ENCODE measurements at places on chromosomes 11 and 22.

GRCh38 chr11:14376920-14377319 lies 17.9 kb upstream of the RRAS2 start:
- no peak for DNase-seq

GRCh38 chr11:132452616-132453015 lies 1079.7 kb downstream of the OPCML start:
- DNase-seq: no peak

DNA sequence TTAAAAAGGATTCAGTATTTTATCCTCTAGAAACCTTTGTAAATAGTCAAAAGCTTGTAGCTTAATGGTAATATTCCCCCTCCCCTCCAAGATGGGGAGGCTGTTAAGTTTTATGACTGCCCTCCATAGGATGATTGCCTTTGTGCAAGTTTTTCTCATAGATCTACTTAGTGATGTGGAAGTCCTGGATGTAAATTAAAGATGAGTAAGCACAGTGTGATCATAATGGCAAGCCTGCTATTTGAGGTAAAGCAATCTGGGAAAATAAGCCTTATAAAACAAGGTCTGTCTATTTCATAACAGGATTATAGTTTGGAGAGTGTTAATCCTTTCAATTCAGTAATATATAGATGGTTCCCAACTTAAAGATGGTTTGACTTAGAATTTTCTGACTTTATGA lies 216.3 kb downstream of the DDX10 start:
- no peak for DNase-seq

- no peak for DNase-seq
These were observed 144.3 kb downstream of the TEAD1 start for GRCh38 chr11:12818333-12819015.

GRCh38 chr11:67344264-67344663 lies 9.1 kb downstream of the POLD4 start:
- no peak for DNase-seq

DNA sequence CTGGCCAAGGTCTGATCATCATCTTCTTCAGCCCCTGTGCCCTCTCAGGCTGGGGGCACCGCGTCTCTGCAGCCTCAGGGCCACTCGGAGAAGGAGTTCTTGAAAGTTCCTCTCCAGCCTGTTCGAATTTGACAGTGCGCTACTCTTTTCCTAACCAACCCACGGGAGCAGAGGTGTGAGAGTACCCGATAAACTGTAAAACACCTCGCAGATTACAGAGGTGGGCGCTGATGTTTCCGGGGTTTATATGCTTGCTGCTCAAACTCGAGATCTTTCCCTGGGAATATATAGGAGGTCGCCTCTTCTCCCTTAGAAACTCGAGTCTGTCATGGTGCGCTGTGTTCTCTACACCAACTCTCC lies 515 bp downstream of the CTR9 start:
- DNase-seq: no peak

GRCh38 chr22:31876156-31876920 lies 68.0 kb upstream of the YWHAH start:
- DNase-seq: no peak

DNA sequence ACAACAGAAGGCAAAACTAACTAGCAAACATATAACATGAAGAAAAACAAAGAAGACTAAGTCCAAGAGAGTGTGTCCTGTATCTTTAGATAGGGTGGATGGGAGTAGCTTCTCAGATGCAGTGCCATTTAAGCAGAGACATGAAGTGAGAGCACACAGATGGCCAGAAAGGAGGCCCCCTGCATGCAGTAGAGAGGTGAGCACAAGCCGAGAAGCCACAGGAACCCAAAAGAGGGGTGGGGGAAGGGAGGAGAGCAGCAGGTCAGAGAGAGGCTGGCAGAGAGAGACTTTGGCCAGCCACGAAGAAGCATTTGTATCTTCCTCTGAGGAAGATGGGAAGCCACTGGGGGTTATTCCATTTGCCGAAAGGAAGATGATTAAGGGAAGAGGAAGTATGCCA lies 86.7 kb downstream of the NTM start:
- no peak for DNase-seq

DNA sequence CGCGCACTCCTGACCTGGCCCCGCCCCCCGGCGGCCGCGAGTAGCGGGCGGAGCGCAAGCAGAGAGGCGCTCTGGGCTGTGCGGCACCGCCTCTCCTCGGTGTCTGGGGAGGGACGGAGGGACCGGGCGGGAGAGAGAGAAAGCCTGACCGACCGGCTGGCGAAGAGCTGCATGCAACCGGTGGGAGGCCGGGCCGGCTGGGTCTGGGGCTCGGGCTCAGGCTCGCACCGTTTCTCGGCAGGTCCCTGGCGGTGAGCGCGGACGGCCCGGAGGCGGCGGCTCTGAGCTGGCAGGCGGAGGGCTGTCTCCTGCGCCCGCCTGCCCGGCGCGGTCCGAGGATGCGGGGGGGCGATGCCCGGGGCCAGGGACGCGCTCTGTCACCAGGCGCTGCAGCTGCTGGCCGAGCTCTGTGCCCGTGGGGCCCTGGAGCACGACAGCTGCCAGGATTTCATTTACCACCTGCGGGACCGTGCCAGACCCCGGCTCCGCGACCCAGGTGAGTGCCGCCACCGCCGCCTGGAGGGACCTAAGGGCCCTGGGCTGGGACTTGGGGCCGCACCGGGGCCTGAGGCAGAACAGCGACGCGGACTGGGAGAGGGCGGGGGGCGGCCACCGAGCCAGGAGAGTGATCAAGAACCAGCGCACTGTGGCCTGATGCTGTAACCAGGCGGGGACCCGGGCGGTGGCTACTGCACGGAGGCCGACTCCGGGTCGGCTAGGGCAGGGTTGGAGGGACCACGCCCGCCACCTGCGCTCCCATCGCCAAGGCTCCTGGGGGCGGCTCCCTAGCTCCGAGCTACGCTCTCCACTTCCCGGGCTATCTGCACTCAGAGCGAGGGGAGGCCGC lies at the start of gene SYT9:
SYT9 (plus strand) TSS at position 69 of the 847 bp plus-strand sequence; CDS start at position 352, 283 bp downstream.
- DNase-seq: no peak

DNA sequence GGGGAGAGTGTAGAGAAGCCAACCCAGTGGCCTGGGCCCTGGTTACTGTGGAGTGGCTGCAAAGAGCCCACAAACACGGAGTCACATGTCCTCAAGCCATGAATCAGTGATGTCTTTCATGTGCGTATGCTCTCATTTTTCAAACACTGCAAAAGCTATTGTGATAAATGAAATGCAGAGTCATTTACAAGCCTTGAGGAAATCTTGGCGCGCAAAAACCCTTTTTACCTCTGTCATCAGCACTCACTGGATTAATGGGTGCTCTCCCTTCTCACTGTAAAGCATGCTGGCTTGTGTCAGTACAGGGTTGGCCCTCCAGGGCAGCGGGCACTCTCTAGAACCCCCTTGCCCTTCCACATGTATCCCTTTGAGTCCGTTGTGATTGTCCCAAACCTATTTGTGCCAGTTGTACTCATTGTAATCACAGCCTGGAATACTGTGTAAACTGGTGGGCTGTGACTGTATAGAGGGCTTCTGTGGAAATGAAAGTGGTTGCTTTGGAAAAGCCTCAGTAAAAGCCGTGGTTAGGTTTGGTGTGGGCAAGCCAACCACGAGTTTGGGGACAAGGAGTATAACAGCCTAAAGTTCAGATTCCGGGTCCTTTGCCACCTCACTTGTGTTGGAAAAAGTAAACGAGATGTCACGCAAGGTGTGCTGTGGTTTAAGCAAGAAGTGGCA lies 10.4 kb downstream of the GNAZ start:
- no peak for DNase-seq

DNA sequence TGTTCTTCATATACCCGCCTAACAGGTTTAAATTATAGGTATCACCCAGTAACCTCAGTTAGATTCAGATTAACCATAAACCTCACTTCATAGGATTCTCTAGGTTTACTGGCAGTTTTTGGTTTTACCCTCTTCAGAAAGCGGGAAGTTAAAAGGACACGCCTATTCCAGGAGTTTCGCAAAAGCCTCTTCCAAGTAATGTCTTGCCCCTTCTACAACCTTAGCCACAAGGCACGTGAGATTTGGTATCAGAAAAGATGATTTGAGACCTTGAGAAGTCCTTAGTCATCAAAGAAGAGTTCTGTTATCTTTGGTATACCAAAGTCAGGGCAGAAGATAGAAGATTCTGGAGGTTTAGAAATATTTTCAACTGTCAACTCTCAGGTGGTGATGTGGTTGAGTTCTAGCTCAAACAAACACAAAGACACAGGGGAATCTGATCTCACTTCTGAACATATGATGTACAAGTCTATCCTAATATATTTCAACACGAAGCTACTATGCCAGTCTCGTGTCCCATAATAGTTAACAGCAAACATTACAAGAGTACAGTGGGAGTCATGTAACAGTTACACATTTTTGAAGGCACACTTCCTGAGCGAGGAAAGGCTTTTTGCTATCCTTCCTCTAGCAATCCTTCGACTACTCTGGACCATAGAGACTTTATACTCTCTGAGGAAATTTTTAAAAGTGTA lies 103.5 kb downstream of the USP35 start:
- no peak for DNase-seq

- DNase-seq: no peak
These were observed 75.0 kb upstream of the FGF3 start for GRCh38 chr11:69894181-69894611.

- no peak for DNase-seq
These were observed 65.1 kb upstream of the RRAS2 start for GRCh38 chr11:14424096-14424495.

DNA sequence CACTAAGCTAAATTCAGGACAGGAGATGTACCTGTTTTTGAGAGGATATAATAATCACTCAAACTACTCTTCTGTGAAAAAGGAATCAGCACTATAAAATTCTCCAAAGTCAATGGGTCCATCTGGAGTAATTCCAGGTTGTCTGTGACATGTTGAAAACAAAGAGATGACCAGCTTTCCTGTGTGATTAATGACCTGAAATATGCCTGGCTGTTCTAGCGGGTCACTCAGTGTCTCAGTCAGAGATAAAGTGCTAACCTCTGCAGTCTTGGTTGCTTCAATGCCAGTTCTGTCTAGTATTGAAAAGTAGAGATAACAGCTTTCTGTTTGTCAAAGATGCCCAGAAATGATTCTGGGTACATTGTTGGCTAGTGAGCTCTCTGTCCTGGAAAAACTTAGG lies 722.6 kb upstream of the TENM4 start:
- no peak for DNase-seq

GRCh38 chr22:38345782-38346181 lies 28.5 kb upstream of the CSNK1E start:
- no peak for DNase-seq

GRCh38 chr22:43946384-43946667 lies 8.9 kb upstream of the SAMM50 start:
- DNase-seq: no peak

DNA sequence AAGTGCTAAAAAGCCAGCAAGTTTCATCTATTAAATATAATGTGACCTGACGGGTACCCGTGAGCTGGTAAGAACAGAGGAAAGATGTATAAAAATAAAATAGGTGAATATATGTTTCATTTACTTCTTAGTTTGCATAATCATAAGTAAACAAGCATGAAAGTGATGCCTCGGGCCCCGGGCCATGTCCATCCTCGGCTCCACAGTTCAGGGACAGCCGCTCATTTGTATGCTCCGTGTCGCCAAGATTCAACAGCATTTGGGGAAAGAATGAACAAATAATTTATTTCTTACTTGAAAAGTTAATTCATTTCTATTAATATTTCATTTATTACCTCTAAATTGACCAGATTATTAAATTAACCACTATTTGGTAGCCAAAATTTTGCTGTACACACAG lies 251.8 kb downstream of the NTM start:
- no peak for DNase-seq

DNA sequence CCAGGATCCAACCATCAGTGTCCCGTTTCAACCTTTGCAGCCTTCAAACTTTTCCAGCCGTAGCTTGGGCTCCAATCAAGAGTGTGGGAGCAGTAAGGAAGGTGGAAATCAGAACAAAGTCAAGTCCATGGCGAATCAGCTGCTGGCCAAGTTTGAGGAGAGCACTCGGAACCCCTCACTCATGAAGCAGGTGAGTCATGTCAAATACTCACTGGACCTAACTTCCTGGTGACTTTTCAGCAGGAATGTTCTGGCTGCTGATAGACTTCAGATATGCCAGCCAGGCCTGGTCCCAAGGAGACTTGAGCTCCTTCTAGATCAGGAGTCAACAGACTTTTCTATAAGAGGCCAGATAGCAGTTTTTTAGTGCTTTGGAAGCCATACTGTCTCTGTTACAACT lies 129.0 kb downstream of the MICAL2 start:
- DNase-seq: no peak

DNA sequence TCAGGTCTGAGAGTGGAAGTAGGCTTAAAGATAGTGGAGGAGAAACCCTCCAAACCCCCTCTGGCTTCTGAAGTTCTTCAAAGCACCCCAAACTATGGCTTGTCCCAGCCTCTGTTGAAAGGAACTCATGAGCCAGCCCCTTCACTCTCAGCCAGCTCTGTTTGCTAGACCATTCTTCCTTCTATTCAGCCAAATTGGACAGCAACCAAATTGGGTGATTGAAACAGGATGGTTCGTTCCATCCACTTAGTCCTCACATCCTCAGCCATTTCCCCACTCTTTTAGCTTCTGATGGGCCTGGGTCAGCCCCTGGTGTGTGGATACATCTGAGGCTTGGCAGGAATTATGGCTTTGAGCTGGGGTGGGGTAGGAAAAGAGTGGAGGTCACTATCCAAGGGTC lies 4.5 kb downstream of the HTR3A start:
- no peak for DNase-seq

GRCh38 chr11:65585396-65586246 lies 9.8 kb downstream of the EHBP1L1 start:
- no peak for DNase-seq

GRCh38 chr11:61155312-61155711 lies 5.9 kb downstream of the VPS37C start:
- no peak for DNase-seq

DNA sequence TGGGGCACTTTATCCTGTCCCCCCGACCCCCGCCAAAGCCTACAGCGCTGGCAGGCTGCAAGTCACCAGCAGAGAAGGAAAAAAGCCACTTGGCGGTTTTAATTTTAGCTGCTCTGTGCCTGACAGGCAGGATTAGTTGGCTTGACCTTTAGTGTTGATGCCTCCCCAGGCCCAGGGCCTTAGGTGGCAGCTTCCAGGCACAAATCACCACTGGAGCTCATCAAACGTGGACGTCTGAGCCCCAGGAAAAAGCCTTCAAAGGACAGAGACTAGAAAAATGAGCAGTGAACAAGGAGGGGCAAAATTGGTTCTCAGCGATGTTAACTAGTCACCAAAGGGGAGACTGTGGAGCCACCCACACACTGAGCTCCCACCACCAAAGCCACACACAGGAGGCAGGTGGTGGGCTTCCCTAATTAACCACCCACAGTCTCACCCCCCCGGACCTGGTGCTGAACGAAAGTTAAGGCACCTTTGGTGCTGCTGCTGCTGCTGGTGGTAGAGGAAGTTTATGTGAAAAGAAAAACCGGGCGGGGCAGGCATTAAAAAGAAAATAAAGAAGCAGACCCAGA lies 4.4 kb upstream of the PYGM start:
- DNase-seq: no peak

GRCh38 chr22:19638282-19639015 lies 75.9 kb upstream of the SEPTIN5 start:
- no peak for DNase-seq
